ENCODE measurements at places on chromosomes 4 and X. TPM values are rescaled to one million over a fixed set of nuclear protein-coding genes. Genes with fewer than 3 reads are reported as not detected.
A peak's percentile ranks its signal among the peaks of the same experiment; 100 is the strongest.

- no peak for DNase-seq
These were observed 3.9 kb upstream of the LNX1 start for GRCh38 chr4:53595204-53595603.

- DNase-seq = peak; percentile 61
These were observed 5.9 kb downstream of the ATOH1 start for GRCh38 chr4:93834249-93835066.

GRCh38 chr4:142354794-142355420 is 491.2 kb downstream of the INPP4B start:
- no peak for DNase-seq

- DNase-seq = no peak
These were observed 164.7 kb downstream of the SOWAHB start for GRCh38 chr4:76733068-76733771.

Gene TRMT44
- 23.3 TPM for total RNA-seq

Gene SOWAHD
- not detected for total RNA-seq

All from glutamatergic neuron (in vitro differentiated cells).